ENCODE measurements at places on chromosomes 4 and X. TPM values are rescaled to one million over a fixed set of nuclear protein-coding genes. Genes with fewer than 3 reads are reported as not detected.

- peak; percentile 50 for DNase-seq
These were observed 17.2 kb downstream of the SLC39A8 start for GRCh38 chr4:102328045-102328444.

Gene FRAS1
- 13.7 TPM for total RNA-seq

Gene HDAC8
- total RNA-seq, result 17.6 TPM

Gene PDE6B
- 0.64 TPM for total RNA-seq

DNA sequence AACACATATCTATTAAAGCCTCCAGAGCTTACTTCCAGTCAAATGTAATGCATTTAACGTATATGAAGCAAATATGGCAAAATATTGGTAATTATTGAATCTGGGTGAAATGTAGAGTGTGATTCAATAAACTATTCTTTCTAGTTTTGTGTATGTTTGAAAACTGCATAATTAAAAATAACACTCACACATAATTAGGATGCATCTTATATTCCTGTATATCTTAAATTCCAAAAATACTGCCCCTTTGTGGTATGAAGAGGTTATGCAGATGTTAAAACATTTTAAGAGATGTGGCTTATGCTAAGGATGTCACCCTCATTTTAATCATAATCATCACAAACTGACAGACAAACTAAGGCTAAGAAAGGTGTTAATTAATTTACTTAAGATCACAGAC is 182.9 kb downstream of the COX18 start:
- peak; percentile 33 for DNase-seq

- no peak for DNase-seq
These were observed 30.5 kb downstream of the PLAC8 start for GRCh38 chr4:83083925-83084475.

DNA sequence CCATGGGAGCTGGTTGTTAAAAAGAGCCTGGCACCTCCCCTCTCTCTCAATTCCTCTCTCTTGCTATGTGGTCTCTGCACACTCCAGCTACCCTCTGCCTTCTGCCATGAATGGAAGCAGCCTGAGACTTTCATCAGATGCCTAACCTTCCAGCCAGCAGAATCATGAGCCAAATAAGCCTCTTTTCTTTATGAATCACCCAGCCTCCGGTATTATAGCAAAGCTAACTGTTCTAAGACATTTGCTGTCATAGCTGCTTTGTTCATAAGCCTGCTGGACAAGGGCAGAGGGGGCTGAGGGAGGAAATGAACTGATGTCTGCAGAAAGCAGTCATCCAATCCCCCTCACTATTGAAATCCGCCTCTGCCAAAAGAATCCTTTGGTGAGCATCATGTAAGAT is 196.7 kb downstream of the ZNF330 start:
- no peak for DNase-seq

Gene CXCL3
- total RNA-seq, result 0.26 TPM

GRCh38 chr4:40506066-40506465 is 123.6 kb downstream of the RBM47 start:
- peak; percentile 57 for DNase-seq

- DNase-seq, result no peak
These were observed 64.5 kb downstream of the PDE5A start for GRCh38 chr4:119564106-119564505.

DNA sequence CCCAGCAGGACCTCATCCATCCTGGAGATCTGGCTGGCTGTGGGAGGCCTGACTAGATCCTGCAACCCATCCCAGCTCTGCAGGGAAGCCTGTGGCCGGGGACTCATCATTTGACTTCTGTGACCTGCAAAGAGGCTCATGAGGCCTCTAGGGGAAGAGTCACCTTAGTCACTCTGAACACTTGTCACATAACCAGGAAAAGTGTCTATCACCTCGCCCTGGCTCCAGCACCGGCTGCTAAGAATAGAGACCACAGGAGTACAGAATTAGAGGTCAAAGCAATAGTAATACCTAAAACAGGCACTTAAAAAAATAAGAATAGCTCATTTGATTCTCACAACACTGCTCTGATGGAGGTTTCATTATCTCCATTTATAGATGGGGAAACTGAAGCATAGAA is 3.8 kb upstream of the NSG1 start:
- no peak for DNase-seq

Gene FIP1L1
- total RNA-seq, result 73.5 TPM

- peak; percentile 92 for DNase-seq
These were observed 38.3 kb downstream of the SUPT20HL1 start for GRCh38 chrX:24398766-24399165.

DNA sequence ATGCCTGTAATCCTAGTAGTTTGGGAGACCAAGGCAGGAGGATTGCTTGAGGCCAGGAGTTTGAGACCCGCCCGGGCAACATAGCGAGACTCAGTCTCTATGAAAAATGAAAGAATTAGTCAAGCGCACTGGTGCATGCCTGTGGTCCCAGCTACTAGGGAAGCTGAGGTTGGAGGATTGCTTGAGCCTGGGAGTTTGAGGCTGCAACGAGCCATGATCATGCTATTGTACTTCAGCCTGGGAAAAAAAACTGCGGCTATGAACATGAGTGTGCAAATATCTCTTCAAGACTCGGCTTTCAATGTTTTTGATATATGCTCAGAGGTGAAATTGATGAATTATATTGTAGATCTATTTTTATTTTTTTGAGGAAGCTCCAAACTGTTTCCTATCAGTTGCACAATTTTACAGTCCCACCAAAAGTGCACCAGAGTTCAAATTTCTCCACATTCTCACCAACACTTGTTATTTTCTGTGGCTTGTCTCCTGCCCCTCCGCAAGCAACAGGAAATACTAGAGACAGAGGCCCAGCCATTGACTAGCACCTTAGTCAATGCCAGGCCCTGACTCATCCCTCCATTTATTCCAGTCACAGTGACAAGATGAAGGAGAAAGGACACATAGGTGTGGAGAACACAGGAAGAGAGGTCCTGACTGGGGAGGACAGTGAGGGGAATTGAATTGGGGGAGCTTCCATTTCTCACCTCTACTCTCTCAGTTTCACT is 33.1 kb upstream of the ZNF41 start:
- DNase-seq, result peak; percentile 73

DNA sequence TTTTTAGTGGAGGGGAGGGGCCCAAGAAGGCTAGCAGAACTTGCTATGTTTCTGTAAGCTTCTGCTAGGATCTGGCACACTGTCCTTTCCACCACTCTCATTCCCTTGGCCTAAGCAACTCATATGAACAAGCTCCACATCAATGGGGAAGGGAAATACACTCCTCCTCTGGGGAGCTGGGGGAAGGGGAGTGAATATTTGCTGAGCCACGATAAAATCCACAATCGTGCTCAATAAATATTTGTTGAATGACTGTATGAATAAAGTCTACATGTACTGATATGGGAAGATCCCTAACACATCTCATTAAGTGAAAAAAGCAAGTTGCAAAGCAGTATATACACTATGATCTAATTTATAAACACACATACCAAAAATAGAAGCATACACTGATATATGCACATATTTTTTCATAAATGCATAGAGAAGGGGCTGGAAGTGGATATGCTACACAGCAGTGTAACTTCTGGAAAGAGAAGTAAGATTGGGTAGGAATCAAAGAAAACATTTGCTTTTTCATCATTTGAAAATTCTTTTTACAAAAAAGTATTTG is 95.8 kb upstream of the EFHC2 start:
- DNase-seq, result no peak

Gene RHOXF1
- total RNA-seq, result not detected

DNA sequence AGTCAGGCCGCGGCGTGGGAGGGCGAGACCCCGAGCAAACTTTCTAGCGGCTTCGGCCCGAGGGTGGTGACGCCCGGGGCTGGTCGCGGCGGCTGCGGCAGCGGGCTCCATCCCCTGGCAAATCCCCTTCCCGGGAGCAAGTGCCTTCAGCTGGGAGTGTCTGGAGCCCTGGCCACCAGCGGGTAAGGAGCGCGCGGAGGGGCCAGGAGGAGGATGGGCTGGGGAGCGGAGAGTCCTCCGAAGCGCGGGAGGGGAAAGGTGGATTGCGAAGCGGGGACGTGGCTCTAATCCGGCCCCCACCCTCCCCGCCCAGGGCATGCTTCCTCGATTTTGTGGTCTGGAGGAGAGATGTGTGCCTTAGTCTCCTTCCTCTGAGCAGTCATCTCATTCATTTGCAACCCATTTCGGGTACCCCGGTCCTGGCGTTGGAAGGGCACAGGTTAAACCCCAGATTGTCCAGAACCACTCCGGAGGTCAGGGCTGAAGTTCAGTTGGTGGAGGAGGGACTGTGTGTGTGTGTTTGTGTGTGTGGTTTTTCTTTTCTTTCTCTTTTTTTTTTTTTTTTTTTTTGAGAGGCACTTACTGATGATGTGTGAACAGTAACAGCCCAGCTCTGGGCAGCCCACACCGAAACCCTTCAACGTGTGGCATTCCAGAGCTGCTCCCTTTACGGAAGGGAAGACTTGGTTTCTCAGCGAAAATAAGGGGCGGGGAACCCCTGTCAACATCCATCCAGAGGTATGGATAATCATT is 516 bp downstream of the SGMS2 start:
- peak; percentile 57 for DNase-seq

Data from bronchial epithelial cell (primary cell).